Activated T-cell treated with anti-CD3 and anti-CD28 coated beads, Interleukin-2, amount 50 U/mL, for 1 hour (primary cell): ENCODE measurements at places on chromosomes 5 and 9.

GRCh38 chr9:71609448-71609830 lies 158.9 kb downstream of the CEMIP2 start:
- DNase-seq: no peak

DNA sequence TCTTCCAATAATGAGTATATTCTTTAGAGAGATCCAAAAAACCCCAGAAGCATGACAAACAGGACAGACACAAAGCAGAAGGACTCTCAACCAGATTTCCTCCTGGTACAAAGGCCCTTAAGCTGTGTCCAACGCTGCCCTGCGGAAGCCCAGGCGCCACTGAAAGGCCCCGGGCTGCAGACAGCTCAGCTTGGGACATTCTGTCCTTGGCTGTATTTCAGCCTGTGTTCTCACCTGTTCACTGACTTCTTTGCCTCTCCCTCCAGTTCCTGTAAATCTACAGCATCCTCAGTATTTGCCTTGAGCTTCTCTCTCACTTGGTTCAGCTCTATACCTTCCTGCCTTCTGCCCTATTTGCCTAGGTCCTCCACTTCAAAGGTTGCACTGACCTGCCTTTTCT lies 96.5 kb downstream of the SH3TC2 start:
- no peak for DNase-seq

GRCh38 chr9:97740848-97741821 lies 44.0 kb upstream of the XPA start:
- DNase-seq: peak; percentile 43

DNA sequence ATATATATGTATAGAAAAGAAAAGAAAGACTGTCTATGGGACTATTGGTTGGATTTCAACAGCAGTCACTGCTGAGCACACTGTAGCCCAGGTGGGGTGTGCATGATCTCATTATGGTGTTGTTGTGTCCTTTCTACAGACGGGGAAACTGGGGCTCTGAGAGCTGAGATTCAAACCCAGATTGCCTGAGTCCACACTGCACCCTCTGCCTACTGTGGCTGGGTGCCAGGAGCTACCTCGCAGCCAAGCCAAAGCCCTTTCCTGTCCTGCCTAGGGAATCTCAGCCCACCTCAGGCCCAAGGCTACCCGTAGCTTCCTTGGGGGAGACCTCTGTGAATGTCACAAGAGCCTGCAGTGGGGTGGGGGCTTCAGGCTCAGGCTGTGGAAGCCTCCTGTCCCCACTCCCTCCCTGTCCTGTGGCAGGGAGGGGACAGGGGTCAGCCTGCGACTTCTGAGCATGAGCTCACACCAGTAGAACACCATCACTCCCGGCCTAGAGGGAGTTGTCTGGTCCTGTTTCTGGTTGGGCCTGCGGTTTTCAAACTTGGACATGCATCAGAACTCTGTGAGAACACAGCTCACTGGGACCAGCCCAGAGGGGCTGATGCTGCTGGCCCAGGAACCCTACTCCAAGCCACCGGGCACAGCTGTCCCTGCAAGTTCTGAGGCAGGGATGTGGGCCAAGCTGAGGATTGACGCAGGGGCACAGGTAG lies 7.9 kb upstream of the NINJ1 start:
- DNase-seq: no peak

DNA sequence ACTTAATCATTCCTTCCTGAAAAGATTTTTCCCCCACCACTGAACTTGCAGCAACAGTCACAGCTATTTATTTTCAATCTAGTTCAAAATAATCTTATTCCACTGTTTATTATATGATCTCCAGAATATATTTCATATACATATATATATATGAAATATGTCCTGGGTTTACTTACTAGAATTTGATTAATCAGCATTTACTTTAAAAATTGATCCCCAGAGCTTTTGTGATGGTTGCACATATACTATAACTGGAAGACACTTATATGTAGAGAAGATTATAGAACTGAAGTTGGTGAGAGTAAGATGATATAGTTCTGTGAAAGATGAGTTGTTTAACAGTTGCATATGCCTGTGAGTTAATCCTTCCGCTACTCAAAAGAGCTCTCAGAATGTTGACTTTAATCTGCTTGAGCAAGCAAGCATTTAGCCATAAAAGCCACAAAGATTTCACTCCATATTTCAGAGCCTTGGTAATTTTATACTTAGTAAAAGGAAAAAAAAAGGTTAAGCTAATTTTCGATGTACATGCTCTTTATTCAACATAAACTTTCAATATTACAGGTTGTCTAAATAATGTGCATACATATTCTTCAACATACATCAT lies 399.3 kb upstream of the CDH9 start:
- no peak for DNase-seq

GRCh38 chr5:42360616-42361314 lies 62.5 kb upstream of the GHR start:
- DNase-seq: no peak

- DNase-seq: no peak
Observed at GRCh38 chr9:122383992-122384461, 13.2 kb downstream of the PTGS1 start.

DNA sequence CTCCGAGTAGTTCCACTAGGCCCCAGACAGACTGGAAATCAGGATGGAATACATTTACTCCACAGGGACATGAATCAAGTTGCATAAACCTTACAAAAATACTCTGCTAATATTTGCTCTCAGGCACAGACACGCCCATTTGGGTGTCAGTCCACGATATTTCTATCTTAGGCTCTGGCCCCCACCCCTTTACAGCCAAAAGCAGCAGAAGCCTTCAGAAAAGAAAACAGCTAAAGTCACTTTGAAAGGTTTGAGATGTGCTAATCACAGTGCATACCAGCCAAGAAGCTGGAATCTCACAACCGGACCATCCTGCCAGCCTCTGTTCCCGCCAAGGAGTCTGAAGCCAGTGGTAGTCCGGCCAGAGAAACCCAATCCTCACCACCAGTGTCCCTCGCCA lies 22.6 kb downstream of the PTPN3 start:
- DNase-seq: no peak

DNA sequence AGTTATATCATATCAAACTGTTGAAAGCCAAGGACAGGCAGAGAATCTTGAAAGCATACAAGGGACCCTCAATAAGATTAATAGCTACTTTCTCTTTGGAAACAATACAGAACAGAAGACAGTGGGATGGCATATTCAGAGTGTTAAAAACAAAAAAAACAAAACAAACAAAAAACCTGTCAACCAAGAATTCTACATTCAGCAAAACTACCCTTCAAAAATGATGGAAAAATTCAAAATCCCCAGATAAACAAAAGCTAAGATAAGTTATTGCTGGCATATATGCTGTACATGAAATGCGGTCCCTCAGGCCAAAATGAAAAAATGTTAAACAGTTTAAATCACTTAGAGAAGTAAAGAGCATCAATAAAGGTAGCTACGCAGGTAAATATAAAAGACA lies 425.1 kb downstream of the ACTL7B start:
- no peak for DNase-seq

DNA sequence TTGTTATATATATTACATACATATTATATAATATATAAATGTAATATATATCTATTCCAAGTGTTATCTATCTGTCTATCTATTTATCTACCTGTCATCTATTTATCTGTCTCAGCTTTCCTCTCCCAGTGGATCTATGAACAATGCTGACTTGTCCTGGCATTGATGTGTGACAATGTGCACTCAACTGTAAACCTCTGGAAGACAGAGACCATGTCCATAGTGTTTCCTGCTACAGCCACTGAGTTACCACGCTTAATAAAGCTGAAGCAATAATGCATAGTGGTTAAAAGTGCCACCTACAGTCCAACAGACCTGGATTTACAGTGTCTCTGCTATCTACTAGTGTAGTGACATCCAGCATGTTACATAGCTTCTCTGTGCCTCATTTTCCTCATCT lies 57.2 kb upstream of the TMED7 start:
- no peak for DNase-seq

DNA sequence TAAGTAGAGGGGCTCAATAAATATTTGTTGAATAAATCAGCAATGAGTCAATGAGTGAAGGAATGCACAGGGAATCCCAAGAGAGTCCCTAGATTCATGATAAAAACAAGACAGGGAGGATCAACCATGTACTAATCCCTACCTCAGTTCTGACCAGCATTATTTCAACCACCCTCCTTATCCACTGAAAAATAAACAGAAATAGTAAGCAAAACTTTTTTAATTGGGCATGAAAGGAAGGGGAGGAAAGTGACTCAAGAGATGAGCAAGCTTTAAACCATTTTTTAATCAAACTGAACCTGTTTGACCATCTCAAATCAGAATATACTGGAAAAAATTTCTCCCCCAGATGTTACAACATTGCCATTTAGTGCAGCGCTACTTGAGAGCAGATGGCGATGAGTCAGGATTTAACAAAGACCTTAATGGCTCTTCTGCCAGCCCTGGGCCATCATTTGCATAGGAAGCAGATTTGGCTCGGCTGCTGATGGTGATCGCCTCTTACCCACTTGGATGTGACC lies 194.8 kb upstream of the SLC30A5 start:
- no peak for DNase-seq

DNA sequence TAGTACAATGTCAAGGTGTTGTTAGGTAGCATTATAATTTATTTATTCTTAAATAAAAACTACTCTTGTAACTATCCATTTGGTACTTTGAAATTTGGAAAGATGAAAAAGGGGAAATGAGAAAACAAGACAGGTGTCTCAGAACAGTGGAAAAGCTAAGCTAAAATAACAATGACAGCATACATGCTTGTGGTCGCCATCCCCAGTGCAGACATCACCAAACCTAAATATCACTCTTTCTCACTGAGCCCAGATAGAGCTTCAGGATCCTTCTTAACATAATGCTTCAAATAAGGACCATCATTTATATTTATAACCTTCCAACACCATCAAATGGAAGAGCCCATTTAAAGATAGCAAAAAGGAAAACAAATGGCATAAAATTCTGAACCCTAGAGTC lies 434.4 kb upstream of the BRINP1 start:
- no peak for DNase-seq

- no peak for DNase-seq
Observed at GRCh38 chr9:118230329-118230728, 526.1 kb downstream of the TLR4 start.

DNA sequence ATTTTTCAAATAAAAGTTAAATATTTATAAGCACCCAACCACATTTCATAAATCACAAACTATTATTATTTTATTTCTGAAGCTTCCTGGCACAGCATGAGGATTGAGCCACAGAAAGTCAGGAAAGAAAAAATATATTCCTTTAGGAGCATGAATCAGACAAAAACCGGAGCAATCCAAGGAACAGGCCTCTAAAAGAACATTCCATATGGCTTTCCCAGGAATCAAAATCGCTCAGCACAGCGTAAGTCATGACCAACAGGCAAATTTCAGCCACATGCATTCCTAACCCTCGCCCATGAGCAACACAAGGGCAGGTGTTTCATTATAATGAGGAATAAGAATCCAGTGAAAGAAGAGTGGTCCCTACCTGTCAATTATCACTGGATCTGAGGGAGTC lies 26.7 kb downstream of the EBF1 start:
- no peak for DNase-seq

DNA sequence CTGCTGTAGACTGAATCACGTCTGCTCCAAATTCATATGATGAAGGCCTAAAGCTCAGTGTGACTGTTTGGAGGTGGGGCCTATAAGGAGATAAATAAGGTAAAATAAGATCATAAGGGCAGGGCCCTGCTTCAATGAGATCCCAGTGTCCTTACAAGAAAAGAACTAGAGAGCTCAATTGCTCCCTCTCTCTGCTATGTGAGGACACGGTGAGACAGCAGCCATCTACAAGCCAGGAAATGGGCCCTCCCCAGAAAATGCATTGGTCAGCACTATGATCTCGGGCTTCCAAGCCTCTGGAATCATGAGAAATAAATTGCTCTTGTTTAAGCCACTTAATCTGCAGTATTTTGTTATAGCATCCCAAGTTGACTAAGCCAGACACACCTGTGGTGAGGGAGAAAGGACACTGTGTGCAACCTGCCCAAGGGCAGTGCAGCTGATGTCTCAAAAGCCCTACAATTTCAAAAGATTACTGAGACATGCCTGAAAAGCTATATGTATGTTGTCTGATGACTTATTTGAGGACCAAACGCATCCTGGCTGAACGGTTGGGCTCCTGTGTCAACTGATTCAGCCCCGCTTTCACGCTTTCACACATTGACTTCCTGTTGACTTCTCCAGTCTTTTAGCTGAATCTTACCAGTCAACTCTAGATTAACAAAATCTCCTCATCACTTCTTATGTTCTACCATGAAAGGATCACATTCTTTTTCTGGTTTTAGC lies 13.2 kb downstream of the GZMK start:
- peak; percentile 40 for DNase-seq

GRCh38 chr9:8857926-8858595 lies 1058.5 kb upstream of the DMAC1 start:
- DNase-seq: no peak

DNA sequence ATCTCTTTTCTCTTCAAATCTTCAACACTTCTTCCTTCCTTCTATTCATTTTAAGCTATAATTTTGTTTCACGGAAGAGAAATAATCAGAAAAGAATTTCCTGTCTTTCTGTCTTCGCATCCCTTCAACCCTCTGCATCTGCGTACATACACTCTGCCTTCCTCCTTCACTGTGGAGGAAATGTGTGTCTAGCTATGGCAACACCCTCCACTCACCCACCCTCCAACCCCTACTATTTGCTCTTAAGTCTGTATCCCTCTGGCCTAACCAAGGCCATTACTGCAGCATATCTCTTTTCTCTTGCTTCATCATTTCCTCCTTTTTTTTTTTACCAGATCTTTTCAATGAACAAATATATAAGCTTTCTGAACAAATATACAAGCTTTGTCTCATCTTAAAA lies 105.7 kb upstream of the NUDT12 start:
- DNase-seq: no peak

- no peak for DNase-seq
Observed at GRCh38 chr5:10485897-10486296, 44.2 kb downstream of the ROPN1L start.

GRCh38 chr5:1323803-1324173 lies 21.1 kb downstream of the CLPTM1L start:
- peak; percentile 10 for DNase-seq

DNA sequence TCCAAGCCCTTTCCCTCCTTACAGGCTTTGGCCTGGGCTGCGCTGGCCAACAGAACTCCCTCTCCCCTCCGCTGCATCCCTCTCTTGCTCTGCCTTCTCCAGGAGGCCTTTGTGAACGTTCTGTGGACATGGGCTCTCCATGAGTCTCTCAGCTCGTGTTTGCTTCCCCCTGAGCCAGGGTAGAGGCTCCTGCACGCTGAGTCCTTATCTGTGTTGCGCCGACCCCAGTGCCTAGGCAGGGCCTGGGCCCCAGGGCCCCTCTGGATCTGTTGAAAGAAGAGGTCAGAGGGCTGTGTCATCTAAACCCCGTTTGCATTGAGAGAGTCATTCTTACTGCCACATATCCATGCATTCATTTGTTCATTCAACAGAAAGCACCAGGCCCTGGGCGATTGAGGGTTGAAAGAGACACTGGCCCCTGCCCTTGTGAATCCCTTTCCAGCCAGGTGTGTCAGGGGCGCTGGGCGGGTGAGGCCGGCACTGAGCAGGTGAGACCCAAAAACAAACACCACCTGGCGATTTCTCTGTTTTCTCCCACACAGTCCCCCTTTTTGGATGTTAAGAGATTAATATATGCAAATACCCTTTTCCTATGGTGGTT lies 111.2 kb upstream of the IER5L start:
- DNase-seq: peak; percentile 7
